NCI-H2081 treated with DMSO at 0.1 percent for 48 hours (cell line): ENCODE measurements at places on chromosomes 2 and 18.

- DNase-seq: no peak
These were observed 616.6 kb upstream of the FSHR start for GRCh38 chr2:49770919-49771318.

DNA sequence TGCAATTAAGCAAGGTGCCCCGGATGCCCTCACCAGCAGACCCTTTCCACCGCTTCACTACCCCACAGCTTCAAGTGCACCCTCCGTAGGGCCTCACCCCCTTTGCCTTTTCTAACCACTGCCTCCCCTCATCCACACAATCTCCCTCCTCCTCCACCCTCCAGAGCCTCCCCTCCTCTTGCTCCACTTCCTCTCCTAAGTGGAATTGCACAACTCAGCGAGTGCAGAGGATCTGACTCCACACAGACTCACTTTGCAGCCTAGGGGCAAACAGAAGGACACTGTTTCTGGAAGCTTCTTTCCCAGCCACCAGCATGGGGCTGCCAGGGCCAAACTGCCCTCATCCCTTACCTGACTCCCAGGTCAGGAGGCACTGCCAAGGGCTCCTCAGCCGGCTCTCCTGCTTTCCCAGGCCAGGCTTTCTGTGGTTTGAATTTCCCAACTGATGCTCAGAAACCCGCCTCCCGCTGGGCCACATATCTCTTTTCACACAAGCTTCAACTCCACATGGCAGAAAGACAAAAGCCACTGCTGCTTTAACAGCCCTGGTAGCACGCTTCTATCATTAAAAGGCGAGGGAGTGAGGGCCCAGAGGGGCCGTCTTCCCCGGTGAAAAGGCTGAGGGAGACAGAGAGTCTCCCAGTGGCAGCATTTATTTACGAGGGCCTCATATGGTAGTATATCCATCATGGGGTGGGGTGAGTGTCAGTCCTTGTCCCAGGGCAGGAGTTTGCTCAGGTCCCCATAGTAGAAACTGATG is 74.7 kb upstream of the MGAT4A start:
- no peak for DNase-seq

DNA sequence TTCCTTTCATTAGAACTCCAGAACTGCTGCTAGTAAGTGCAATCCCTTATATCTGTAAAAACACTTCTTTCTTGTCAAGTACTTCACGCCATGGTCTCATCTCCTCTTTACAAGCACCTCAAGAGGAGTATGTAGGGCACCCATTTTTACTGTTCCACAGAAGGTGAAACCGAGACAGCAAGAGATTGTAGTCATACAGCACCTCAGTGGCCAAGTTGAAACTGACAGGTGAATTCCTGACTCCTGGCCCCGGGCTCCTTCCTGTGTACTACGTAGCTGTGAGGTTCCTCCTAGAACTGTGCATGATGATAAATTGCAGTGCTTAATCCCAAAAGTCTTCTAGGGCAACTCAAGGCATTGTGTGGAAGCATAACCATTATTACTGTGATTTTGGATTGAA is 131.5 kb upstream of the MEIS1 start:
- DNase-seq: no peak

- DNase-seq: no peak
These were observed 592.2 kb upstream of the SYT4 start for GRCh38 chr18:43869451-43870008.

GRCh38 chr18:12639990-12640880 is 17.7 kb downstream of the SPIRE1 start:
- no peak for DNase-seq

GRCh38 chr2:36964496-36965058 is 1.8 kb downstream of the STRN start:
- no peak for DNase-seq

GRCh38 chr2:199704358-199705238 is 146.4 kb downstream of the FTCDNL1 start:
- DNase-seq: no peak

DNA sequence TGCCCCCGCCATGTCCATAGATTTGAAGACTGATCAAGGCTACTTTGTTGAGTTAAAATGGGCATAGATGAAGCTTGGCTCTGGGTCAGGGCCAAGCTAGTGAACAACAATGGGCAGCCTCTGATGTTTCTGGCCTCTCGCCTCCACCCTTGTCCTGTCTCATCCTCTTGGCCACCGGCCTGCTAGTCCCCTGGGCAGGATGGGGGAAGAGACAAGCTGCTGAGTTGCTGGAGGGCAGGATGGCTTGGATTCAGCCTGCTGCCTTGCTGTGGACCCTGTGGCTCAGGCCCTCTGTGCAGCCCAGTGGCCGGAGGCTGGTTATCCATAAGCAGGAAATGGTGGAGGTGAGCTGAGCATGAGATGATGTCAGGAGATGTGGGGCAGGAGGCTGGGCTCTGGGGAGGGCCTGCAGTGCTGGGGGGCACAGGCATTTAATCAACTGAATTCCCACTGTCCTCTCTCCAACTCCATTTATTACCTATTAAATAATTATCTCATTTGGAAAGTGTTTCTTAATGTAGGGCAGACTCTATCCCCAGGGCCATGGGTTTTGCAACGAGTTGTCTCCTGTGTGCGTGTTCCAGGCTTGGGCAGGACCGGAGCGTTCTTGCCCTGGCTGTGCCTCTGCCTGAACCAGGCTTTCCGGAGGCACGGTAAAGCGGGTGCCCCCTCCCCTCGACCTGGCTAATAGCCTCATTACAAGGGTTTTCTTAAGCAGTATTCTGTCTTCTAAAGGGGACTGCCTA is 122.9 kb downstream of the GLI2 start:
- DNase-seq: no peak

GRCh38 chr18:25080211-25080610 is 271.8 kb downstream of the ZNF521 start:
- no peak for DNase-seq

DNA sequence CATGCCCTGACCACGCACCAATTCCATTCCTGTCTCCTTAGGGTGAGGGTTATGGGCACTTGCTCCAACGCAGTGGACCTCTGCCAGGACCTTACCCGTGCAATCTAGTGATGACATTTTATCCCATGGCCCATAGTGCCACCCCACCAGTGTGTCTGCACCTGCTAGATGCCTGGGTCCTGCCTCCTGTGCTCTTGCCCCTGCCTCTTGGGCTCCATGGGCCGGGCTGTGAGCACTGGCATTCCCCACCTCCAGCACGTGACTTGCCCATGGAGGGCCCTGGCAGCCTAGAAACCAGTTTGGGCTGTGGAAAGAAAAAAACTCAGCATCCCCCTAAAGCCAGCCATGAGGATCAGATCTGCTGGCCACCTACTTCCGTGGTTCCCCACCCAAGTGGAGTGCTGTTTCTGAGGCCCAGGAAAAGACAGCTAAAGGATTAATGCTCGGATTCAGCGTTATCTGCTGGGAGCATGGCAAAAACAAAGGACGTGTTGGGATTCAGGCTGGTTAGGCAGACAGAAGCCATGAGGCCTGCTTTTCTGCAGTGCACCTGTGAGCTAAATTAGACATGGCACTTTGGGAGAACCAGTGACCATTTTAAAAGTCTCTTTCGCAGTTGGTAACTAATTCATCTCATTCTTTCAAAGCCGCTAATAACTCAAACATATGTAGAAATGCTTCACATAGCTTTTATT is 129.2 kb downstream of the ALPK2 start:
- no peak for DNase-seq

- DNase-seq: no peak
These were observed 198.5 kb downstream of the UBE2E3 start for GRCh38 chr2:181178823-181179412.

GRCh38 chr18:21602299-21602587 is 1.7 kb upstream of the ESCO1 start:
- no peak for DNase-seq

- no peak for DNase-seq
These were observed 277.2 kb downstream of the AGPS start for GRCh38 chr2:177669625-177670330.

- no peak for DNase-seq
These were observed 72.2 kb upstream of the AGAP1 start for GRCh38 chr2:235421618-235422017.

DNA sequence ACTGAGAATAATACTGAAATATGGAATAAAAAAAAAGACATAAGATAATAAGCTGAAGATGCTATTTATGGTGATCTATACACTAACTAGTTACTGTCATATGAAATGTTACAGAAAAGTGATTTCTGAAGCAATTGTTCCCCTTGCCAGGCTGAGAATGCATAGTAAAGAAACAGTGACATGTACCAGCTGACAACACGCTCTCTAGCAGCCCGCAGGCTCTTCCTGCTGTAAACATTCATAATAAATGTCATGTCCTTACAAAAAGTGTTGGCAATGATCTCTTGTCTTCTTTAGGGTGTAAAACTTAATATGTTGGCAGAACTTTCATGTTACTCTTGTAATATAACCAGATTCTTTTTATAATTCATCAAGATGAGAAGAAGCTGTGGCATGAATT is 1171.3 kb downstream of the DSC3 start:
- no peak for DNase-seq

DNA sequence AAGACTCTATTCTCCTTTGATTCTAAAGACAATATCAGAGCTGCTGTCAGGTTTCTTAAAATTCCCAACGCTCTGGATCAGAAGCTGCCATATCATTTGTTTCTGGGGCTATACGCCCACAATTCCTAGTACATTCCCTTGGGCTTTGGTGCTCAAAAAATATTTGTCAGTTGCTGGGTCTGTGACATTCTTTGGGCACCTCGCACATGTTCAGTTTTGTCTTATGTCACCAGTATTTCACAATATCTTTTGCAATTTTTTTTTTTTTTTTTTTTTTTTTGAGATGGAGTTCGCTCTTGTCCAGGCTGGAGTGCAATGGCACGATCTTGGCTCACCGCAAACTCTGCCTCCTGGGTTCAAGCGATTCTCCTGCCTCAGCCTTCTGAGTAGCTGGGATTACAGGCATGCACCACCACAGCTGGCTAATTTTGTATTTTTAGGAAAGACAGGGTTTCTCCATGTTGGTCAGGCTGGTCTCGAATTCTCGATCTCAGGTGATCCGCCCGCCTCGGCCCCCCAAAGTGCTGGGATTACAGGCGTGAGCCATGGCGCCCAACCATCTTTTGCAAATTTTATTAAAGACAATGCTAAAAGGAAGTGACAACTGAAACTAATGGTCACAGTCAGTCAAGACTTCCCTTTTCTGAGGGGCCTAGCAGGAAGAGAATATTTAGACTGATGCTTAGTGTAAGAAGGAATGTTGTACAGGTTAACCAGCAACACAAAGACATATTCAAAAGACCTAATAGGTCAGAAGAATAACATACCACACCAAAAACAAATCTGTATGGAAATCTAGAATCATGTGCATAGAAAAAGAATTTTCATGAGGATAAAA is 6.8 kb downstream of the ZNF397 start:
- no peak for DNase-seq

- no peak for DNase-seq
These were observed 12.7 kb downstream of the THOC1 start for GRCh38 chr18:255171-255570.

- DNase-seq: no peak
These were observed 242.6 kb upstream of the RAB12 start for GRCh38 chr18:8366656-8367055.

DNA sequence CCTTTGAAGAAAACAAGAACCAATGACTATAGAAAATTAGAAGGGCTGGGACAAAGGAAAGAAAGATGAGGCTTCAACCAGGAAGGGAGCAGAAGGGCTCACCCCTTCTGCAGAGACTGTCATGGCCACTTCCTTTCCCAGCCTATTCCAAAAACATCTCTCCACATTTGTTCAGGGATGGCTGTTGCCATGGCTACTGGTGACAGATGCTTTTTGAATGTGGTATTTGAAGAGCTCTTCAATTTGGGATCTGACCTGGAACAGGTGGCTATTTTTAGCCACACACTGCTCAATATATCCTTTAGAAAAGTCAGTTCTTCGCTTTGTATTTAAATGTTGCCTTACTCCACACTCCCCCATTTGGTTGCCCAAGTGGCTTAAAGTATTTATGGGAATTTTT is 64.1 kb upstream of the LCLAT1 start:
- DNase-seq: no peak

DNA sequence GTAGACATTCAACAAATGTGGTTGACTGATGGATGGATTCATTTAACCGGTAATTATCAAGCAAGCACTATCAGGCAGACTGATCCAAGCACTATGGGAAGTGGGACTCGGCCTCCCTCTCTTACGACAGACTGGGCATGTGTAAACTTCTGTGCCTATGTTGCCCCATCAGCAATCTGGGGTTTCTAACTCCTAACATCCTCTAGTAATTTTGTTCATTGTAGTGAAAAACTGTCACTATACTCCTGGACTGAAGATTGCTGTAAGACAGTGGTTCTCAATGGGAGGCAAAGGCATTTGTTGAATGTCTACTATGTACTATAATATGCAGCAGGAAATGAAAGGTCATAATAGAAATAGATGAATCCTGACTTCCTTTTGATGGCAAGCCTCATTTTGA is 51.2 kb upstream of the CREB1 start:
- no peak for DNase-seq

GRCh38 chr18:60347526-60348045 is 25.0 kb downstream of the MC4R start:
- no peak for DNase-seq

- DNase-seq: no peak
These were observed 100.2 kb upstream of the ID2 start for GRCh38 chr2:8581601-8582041.

DNA sequence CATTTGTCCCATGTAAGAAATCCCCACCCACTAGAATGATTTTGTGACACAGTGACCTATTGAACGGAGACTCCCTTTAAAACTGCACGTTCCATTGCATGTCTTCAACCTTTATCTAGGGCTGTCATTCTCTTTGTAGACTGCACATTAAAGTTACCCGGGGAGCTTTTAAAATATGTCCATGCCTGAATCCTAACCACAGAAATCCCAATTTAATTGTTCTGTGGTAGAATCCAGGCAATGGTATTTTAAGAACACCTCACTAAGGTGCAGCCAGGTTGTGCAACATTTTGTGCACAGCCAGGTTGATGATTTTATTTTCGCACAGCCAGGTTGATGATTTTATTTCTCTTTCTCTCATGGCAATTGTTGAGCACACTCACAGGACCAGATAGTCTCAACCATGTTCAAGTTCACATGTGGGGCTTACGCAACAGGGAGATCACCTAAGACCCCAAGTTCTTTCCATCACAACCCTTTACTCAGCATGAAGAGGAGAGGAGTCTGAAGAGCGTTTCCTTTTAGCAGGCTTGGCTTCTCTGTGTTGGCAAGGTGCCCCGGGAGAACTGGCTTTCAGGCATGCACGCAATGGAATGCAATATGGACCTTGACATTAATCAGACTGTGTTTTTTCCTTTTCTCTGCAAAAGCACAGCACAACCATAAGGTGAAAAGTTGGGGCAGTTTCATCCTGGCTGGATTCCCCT is 467.3 kb upstream of the ETAA1 start:
- no peak for DNase-seq

- no peak for DNase-seq
These were observed 94.4 kb downstream of the MGAT5 start for GRCh38 chr2:134348239-134348638.

- DNase-seq: no peak
These were observed 133.0 kb downstream of the MAP4K4 start for GRCh38 chr2:101830555-101830954.
